ENCODE measurements at places on chromosomes 3 and 15.

DNA sequence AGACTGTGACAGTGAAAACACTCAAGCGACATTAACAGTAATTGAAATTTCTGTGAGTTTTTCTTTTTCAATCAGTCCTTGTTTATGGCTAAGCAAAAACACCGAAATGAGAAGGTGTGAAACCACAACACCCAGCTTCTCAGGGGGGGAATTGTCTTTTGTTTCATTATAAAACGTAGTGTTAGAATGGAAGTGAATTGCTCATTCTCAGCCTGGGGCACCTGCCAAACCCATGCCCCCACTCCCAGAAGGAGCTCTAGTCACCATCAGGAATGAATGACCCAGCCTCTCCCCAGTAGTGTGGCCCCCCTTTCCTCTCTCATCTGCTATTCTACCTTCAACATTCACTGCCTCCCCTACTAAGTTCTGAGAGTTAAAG is 185.8 kb upstream of the CFAP20DC start:
- no peak for DNase-seq

GRCh38 chr3:217099-217813 is 20.7 kb downstream of the CHL1 start:
- DNase-seq = no peak

DNA sequence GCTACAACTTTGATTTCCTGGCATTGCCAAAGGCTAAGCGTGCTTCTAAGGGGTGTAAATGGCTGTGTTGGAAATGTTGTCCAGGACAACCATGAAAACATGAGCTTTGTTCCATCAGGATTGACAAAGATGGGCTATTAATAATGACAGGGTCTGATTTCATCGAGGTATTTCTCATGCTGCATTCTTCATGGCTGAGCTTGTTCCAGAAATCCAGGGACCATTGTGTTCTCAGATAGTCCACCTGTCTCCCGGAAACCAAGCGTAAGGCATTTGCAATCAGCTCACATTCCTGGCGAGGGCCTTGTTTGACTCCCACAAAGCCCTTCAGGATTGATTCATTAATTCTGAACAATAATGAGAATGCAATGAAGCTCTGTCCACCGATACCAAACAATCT is 111.3 kb downstream of the CD47 start:
- no peak for DNase-seq

DNA sequence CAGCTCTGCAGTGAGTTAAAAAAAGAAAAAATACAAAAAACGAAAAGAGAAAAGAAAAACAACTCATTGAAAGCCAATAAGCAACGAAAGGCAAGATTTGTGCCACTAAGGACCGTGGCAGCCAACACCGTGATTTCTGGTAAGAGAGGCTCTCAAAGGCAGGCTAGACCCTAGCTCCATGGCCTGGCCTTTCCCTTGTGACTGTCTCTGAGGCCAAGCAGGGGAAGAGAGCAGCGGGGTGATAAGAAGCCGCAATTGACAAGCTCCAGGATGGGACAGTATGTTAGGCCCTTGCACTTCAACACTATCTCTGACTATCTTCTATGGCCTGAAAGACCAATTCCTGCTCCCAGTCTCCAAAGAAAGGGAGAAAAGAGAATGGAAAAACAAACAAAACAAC is 12.4 kb downstream of the APOD start:
- no peak for DNase-seq

DNA sequence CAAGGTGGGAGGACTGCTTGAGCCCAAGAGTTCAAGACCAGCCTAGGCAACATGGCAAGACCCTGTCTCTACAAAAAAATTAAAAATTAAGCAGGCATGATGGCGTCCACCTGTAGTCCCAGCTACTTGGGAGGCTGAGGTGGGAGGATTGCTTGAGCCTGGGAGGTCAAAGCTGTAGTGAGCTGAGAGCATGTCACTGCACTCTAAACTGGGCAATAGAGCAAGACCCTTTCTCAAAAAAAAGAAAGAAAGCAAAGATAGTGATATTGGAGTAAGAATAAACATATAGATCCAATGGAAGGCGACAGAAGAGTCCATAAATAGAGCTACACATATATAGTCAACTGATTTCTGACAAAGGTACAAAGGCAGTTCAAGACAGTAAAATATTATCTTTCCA is 21.3 kb upstream of the ANKRD28 start:
- DNase-seq = no peak

GRCh38 chr3:190307164-190307545 is 15.1 kb downstream of the CLDN1 start:
- no peak for DNase-seq

GRCh38 chr15:33534642-33535041 is 223.9 kb downstream of the RYR3 start:
- DNase-seq = no peak

DNA sequence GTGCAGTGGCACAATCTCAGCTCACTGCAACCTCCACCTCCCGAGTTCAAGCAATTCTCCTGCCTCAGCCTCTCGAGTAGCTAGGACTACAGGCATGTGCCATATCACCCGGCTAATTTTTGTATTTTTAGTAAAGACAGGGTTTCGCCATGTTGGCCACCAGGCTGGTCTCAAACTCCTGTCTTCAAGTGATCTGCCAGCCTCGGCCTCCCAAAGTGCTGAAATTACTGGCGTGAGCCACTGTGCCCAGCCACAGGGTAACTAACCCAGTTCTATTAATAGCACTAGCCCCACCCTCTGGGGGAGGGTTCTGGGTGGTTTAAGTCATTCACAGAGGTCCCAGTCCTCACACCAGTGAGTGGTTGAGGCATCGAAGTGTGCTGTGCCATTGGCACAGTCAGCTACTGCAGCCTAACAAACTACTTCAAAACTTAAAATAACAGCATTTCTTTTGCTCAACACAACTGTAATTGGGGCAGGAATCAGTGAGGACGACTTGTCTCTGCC is 44.0 kb downstream of the RHCG start:
- DNase-seq = no peak

DNA sequence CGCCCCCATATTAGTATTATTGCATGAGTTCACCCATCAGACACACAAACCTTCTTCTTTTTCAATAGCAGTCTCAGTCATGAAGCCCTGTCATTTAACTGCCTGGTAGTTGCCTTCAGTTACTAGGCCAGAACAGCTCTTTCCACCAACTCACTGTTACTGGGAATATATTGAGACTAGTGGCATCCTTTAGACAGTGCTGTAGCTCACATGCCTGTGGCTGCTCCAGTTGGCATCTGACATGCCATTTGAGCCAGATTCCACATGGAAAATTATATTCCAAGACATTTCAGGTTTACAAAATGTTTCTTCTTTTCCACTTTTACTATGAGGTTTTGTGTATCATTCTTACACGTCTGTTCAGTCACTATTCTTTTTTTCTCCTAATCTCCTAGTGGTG is 146.1 kb downstream of the GHSR start:
- DNase-seq = no peak

DNA sequence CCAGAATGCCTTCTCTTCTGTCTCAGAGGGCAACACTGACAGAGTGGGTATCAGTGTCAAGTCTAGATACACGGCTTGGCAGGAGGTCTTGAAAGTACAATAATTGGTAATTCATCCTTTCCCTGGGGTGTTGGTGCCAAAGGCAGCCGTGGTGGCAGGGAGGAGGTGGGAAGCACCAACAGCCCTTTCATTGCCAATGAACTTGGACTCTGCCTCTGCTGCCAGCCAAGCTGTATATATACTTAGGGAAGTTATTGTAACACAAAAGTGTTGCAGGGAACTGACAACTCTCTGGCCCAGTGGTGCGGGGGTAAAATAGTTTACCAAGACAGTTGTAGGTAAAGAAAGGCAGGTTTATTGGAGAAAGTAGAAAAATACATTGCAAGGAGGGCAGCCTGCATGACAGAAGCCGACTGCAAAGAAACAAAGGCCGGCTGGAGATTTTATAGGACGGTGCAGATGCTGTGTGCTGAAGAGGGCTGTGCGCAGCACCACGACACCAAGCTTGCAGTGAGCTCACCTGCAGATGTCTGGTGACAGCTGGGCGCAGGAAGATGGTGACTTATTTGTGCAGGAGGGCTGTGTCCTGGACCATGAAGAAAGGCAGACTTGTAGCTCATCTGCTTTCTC is 4.0 kb upstream of the FAM3D start:
- DNase-seq = no peak

- no peak for DNase-seq
These were observed 60.0 kb upstream of the CHD2 start for GRCh38 chr15:92840149-92840548.

GRCh38 chr3:44439499-44440295 is 37.8 kb downstream of the ZNF445 start:
- no peak for DNase-seq

DNA sequence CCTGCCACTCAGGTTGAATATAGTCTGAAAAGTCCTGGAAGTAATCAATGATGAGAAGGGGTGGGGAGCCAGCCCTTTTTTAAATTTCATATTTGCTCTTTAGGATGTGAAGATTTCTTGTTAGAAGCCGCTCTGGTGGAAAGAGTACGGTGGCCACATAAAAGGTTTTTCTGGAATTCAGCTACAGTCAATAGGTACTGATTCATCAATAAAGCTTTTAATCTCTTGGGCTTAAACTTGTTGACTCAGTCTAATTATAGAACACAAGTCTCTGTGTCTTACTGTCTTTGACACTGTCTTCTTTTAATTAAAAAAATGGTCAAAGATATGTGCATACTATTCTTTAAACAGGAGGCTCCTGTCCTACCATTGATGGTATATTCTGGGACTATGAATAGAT is 99.9 kb upstream of the TP63 start:
- DNase-seq = no peak

DNA sequence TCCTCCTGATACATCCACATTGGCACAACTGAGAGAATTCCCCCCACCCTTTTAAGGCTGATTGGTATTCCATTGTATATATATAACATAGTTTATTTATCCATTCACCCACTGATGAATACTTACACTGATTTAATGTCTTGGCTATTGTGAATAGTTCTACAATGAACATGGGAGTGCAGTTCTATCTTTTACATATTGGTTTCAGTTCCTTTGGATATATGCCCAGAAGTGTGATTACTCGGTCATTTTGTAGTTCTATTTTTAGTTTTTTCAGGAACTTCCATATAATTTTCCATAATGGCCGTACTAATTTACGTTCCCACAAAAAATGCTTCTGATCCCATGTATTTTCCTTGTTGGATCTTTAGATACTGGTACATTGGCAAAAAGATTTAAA is 135.3 kb downstream of the FMN1 start:
- no peak for DNase-seq

- no peak for DNase-seq
These were observed 109.5 kb downstream of the SYNPR start for GRCh38 chr3:63387568-63387967.

- no peak for DNase-seq
These were observed 276.2 kb upstream of the TBC1D5 start for GRCh38 chr3:18018491-18019160.

DNA sequence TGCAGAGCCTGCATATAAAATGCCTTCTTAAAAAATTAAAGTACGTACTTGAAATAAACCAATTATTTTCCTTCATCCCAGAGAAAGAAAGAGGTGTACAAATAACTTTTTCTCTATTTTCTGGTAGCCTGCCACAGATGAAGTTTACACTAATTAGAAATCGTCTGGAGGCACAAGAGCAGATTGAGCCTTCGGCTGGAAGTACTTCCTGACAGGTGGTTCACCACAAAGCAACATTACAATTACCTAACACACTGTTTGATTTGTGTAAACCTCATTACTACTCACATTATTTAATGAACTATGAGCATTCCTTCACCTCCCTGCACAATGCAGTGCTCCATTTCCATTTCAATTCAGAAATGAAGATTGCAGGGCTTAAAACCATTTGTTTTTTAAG is 856.1 kb downstream of the SI start:
- DNase-seq = no peak

- no peak for DNase-seq
These were observed 57.4 kb upstream of the MYZAP start for GRCh38 chr15:57534281-57534680.

- no peak for DNase-seq
These were observed 1026.0 kb downstream of the TUSC7 start for GRCh38 chr3:117735481-117736101.
